ENCODE measurements at places on chromosomes 12 and 14. TPM values are rescaled to one million over a fixed set of nuclear protein-coding genes. Genes with fewer than 3 reads are reported as not detected.

CFAP251 gene
- 26.8 TPM for total RNA-seq

NDRG2 gene
- total RNA-seq, result 8.2 TPM

SMIM41 gene
- total RNA-seq, result not detected

TESPA1 gene
- not detected for total RNA-seq

KRT72 gene
- not detected for total RNA-seq

TAS2R42 gene
- total RNA-seq, result not detected

RTN1 gene
- total RNA-seq, result 0.38 TPM

KLRC1 gene
- 0.33 TPM for total RNA-seq

GSKIP gene
- 61.0 TPM for total RNA-seq

HOXC10 gene
- 3.8 TPM for total RNA-seq

VTI1B gene
- 37.3 TPM for total RNA-seq

GYS2 gene
- total RNA-seq, result not detected

KRT73 gene
- not detected for total RNA-seq

PLEKHG7 gene
- not detected for total RNA-seq

TBC1D30 gene
- 0.59 TPM for total RNA-seq

MYO1A gene
- total RNA-seq, result not detected

SRRM4 gene
- not detected for total RNA-seq

KRT3 gene
- total RNA-seq, result not detected

ACADS gene
- 1.0 TPM for total RNA-seq

SLC25A21 gene
- 1.1 TPM for total RNA-seq

MGP gene
- 0.66 TPM for total RNA-seq

LRTM2 gene
- total RNA-seq, result not detected

PRB2 gene
- not detected for total RNA-seq

CLEC1B gene
- not detected for total RNA-seq

CACNA1C gene
- 11.0 TPM for total RNA-seq

LUM gene
- not detected for total RNA-seq

GALNT6 gene
- total RNA-seq, result 4.4 TPM

PHETA1 gene
- total RNA-seq, result 6.8 TPM

ALX1 gene
- total RNA-seq, result not detected

GCN1 gene
- 109 TPM for total RNA-seq

KRT71 gene
- total RNA-seq, result not detected

PRKD1 gene
- total RNA-seq, result 1.4 TPM

MFAP5 gene
- total RNA-seq, result 7.5 TPM

GPRC5D gene
- not detected for total RNA-seq

DAO gene
- total RNA-seq, result not detected

IQSEC3 gene
- total RNA-seq, result not detected

CLEC4C gene
- total RNA-seq, result not detected

CHST11 gene
- total RNA-seq, result 7.7 TPM

OLR1 gene
- total RNA-seq, result 0.17 TPM

ART4 gene
- not detected for total RNA-seq

SYNE2 gene
- total RNA-seq, result 43.5 TPM

ZFHX2 gene
- total RNA-seq, result 0.17 TPM

MMP14 gene
- 525 TPM for total RNA-seq

GPR84 gene
- 0.17 TPM for total RNA-seq

TAS2R31 gene
- total RNA-seq, result 5.7 TPM
